Inflammatory macrophage treated with lipopolysaccharide for 1 hour (primary cell): ENCODE measurements at places on chromosomes 11 and 22.

GRCh38 chr22:17162731-17163130, 3.7 kb upstream of the HDHD5 start:
- no peak for DNase-seq

DNA sequence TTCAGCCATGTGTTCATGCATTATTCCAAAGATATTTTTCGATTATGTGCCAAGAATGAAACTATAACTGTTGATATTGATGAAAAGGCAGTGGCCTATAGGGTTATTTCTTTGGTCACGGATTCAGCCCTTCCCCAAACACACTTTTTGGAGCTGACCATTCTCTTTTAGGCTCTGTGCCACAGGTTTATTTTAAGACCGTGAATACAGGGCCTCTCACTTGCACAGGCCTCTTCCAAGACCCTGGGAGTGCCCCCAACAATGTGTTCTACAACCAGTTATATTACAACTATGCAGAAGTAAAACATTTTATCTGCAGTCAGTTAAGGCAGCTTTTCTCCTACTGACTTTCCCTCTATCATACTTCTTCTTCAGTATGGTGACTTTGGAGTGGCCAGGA, 104.6 kb downstream of the ALX4 start:
- no peak for DNase-seq

DNA sequence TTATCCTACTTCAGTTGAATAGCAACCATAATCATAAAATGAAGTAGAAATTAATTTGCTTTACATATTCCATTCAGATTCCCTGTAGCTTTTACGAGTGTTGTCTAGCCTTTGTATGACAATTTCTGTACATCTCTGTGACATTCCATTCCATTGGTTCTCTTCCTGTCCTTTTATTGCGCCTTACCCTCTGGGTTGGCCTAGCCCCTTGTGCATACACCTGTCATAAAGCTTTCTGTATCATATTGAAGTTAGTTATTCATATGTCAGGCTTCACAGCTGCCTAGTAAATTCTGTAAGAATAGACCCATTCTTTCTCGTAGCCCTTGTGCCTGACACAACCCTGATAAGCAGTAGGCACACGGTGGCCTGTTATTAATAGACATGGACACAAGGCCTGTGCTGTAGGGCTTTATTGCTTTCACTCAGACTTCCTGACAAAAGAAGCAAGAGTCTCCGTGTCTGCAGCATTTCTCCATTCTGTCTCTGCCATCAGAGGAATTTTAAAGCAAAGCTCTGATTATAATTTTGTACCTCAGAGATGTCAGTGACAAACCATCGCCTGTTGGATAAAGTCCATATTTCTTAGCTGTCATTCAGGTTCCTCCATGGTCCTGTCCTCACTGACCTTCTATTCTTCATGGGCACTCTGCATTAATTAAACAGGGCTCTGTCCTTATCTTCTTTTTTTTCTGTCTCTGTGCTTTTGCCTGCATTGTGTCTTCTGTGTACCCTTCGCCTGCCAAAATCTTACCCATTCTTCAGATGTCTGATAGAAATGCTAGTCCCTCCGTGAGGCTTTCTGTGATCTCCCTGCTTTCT, 49.4 kb downstream of the BID start:
- no peak for DNase-seq

GRCh38 chr11:36402568-36403170, 106.6 kb downstream of the PRR5L start:
- no peak for DNase-seq

- no peak for DNase-seq
Measured at GRCh38 chr22:49015459-49015858, 812.2 kb downstream of the BRD1 start.

DNA sequence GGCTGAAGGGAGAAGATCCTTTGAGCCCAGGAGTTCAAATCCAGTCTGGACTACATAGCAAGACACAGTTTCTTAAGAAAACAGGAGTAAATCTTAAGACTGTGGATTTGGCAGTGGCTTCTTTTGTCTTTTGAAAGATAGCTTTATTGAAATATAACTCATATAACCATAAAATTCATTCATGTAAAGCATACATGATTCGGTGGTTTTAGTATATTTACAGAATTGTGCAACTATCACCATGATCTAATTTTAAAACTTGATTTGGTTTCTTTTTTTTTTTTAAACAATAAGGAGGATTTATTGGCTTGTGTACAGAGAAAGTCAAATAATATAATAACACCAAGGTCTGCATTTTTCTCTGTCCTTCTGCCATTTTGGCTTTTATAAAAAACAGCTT, 23.1 kb upstream of the PSMA1 start:
- DNase-seq = peak; percentile 49

DNA sequence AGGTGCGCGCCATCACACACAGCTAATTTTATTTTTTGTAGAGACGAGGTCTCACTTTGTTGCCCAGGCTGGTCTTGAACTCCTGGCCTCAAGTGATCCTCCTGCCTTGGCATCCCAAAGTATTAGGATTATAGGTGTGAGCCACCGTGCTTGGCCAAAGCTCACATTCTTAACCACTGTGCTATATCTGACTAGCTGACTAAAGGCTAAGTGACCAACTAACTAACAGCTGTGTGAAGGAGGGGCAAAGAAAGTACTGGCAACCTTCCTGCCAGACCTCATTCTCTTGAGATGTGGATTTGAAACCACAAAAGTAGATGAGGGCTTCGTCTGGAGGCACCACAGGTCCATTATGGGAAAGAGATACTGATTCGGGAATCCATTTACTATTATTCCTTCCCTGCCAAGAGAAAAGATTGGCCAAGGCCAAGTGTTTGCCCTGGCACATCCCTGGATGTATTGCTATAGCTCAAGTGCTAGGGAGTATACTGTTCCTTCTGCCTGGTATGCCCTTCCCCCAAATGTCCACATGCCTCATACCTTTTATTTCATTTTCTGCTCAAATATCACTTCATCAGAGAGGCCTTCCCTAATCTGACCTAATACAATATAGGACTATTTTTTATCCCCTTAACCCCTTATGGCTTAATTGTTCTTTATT, 52.7 kb upstream of the RRM1 start:
- DNase-seq = no peak

DNA sequence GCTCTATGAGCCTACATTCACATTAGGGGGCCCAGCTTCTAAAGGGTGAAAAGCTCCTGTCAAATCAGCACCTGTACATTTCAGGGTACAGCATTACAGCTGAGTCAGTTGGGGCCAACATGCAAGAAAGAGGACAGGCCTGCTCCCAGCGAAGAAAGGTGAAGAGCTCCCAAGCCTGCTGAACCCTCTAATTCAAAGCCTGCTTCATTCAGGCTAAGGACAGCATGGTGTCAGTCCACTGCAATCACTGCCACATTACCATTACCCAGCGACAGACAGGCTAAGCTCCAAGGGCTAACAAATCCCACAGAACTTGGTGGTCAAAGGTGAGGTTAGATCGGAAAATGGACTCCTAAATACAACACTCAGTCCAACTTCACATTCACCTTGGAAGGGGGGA, 65.4 kb upstream of the CHRM4 start:
- no peak for DNase-seq

DNA sequence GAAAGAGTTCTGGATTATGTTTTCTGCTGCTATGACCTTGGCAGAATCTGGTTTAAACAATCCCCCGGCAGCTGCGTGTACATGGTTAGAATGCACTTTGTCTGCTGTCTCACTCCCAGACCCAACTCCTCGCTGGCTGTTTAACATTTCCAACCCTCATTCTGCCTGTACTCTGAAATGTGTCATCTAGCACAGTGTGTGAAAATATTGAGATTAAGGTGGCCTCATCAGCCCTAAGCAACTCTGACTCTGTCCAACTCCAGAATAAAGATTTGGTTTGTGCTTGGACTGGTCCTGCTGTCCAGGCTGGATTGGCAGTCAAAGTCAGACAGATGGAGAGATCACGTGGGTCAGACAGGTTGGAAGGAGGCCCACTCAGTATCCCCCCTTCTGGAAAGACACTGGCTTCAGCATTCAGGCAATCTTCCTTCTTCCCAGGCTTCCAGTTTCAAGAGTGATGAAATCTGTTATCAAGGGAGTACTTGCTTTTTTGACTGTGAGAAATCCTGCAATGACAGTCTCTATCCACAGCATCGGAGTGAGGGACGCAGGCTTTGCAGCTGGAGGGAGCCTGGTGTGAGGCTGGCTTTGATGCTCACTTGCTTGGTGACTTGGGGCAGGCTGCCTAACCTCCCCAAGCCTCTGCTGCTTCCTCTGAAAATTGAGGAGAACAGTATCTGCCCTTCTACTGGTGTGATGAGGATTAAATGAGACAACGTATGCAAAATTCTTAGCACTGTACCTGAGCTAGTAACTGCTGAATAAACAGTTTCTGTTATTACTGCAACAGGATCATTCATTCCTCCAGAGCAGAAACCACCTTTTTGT, 29.8 kb downstream of the ABTB2 start:
- DNase-seq = no peak

DNA sequence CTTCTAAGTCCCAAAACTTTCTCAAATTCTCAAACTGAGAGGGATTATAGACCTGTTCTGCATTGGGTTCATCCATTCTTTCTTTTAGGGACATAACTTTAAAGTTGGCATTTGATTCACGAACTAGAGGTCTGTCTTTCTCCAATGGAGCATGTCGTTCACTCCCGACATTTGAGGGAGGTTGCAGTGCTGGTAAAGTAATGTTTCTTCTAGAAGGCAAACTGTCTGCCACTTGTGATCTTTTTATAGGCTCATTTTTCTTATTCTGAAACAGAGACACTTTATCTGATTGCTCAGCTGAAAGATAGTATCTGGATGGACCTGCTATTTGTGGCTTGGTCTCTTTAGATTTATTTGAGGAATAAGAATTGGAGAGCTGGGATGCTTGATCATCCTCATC, 40.4 kb upstream of the CCDC89 start:
- DNase-seq = no peak

- no peak for DNase-seq
Measured at GRCh38 chr11:132347156-132348090, 977.0 kb downstream of the NTM start.

DNA sequence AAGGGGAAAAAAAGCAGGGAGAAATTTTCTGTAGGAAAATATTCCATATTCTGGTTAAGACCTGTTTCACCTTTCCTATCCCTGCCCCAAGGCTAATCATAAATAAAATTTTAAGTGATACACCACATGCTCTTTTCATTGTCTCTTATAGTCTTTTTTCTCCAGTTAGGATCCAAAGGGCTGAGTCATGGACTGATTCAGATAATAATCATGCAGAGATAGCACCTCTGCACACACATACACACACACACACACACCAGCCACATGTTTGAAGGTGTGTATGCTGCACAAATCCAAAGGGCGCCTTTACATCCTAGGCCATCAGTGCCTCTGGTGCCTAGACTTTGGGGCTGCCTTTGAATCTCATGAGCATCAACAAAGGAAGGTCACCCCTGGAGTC, 35.5 kb upstream of the CWF19L2 start:
- no peak for DNase-seq

GRCh38 chr11:27416568-27417176, 53.7 kb upstream of the CCDC34 start:
- DNase-seq = no peak

GRCh38 chr22:32920032-32920628, 118.6 kb downstream of the TIMP3 start:
- no peak for DNase-seq

DNA sequence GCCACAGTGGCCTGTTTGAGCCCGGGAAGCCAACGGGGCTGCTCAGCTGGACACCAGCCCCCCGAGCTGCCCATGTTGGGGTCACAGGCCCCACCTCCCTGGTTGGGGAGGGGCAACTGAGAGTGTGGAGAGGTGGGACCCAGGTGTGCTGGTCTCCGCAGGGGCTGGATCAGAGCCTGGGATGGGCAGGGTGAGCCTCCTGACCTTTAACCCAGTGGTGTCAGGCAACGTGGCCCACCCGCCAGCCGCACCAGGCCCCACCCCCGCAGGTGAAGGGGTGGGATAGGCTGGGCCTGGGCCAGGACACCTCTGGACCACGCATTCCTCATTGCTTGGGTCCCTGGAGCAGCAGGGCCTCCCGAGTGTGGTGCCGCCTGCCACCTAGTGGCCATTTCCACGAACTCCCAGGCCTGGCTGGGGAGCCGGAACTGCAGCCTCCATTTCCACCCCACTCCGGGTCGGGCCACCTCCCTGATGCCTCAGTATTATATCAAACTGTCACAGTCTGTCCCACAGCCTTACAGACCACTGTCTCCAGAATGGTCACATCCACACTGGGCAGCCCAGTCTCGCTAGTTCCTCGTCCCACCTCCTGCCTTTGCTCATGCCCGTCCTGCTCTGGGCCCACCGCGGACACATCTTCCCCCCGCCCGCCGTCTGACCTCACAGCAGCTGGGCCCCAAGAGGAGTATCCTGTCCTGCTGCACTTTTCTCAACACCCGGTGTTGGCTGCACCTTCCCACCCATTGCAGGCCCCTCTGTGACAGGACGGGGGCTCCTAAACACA, 13.3 kb upstream of the PPP6R3 start:
- peak; percentile 47 for DNase-seq

- no peak for DNase-seq
Measured at GRCh38 chr11:60133917-60134316, 45.5 kb downstream of the MS4A2 start.

- DNase-seq = no peak
Measured at GRCh38 chr11:95668131-95668530, 121.5 kb downstream of the FAM76B start.

GRCh38 chr11:58615559-58615958, 6.9 kb upstream of the CNTF start:
- DNase-seq = no peak

- DNase-seq = no peak
Measured at GRCh38 chr22:20952544-20953341, 14.3 kb upstream of the AIFM3 start.

DNA sequence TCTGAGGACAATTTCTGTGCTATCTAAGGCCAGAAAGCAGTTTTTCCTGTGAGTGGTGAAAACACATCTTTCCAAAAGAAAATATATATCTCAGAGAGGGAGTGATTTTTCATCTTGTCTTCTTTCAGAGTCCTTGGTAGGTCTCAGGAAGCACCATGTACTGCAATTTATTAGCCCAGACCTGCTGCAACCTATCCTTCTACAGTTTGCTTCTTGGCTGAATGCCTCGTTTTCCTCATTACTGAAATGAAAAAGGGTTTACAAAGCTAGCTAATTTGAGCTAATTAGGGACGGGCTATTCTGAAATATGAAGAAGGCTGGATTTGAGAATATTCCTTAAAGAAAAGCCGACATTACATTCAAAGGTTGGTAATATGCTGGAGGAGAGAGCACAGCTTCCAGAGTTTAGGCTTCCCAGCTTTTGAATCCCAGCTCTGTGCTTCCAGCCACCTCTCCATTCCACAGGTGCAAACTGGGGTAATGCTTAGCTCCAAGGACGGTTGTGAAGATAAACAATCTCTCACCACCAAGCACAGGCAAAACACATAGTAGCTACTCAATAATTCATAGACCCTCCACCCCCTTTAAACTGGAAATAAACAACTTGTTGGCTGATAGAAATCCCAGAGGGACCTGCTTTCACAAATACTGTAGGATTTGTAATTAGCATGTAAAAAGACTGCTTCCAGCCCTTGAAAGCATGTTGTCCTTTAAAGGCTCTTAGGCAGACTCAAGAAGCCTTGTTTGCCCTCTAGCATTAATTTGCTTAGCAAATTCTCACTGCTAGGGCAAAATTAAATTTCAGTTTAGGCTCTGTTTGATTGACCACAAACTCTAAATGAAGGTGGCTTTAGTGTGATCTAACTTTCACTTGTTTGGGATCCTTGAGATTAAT, 24.5 kb upstream of the SESN3 start:
- DNase-seq = no peak
